ENCODE measurements at places on chromosomes 1 and 21.

DNA sequence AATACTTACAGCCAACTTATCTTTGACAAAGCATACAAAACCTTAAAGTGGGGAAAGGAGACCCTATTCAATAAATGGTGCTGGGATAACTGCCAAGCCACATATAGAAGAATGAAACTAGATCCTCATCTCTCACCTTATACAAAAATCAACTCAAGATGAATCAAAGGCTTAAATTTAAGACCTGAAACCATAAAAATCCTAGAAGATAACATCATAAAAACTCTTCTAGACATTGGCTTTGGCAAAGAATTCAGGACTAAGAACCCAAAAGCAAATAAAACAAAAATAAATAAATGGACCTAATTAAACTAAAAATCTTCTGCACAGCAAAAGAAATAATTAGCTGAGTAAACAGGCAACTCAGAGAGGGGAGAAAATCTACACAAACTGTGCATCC is 335.6 kb upstream of the PBX1 start:
- no peaks in the 10 kb centered on the region for H3K27me3 ChIP-seq
- DNase-seq: no peak
- H3K4me3 ChIP-seq: no peak overlapping the region
- H3K36me3 ChIP-seq: no peaks in the 10 kb centered on the region
- H3K27ac ChIP-seq: no peak overlapping the region
- no peaks in the 10 kb centered on the region for H3K4me1 ChIP-seq

- peaks cover 19% of the 10 kb centered on the region for H3K4me1 ChIP-seq
- DNase-seq: no peak
- H3K4me3 ChIP-seq: peak overlapping the region; percentile 99
- no peaks in the 10 kb centered on the region for H3K27me3 ChIP-seq
- peaks cover 4% of the 10 kb centered on the region for H3K36me3 ChIP-seq
Observed at GRCh38 chr1:37989361-37989930, 376 bp downstream of the SF3A3 start.

DNA sequence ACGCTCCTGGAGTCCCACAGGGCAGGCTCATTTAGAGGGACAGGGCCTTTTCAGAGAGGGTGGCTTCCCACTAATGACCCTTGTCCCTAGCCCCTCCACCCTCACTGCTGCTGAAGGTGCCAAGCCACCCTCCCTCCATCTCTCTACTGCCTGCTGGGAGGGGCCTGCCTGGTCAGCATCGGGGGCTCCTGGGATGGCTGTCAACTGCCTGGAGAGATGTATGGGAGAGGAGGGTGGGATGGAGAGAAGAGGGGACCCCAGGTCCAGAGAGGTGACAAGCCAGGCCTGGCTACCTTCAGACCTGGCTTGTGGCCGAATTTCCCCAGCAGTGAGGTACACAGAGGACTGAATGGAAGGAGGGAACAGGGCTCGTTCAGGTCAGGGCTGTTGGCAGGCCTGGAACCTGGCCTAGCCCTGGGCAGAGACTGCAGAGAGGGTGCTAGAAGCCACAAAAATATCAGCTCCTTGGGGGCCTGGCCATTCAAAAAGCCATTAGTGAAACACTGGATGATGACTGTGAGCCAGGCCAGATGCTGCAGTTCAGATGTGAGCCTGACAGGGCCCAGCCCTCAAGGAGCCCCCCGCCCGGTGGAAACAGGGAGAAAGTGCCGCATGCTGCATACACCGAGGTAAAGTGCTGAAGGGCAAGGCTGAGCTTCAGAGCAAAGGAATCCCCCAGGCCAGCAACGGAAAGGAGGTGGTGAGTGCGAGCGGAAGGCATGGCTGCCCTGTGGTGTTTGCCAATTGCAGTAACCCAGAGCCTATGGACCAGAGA is 20.0 kb downstream of the MMEL1 start:
- peaks cover 16% of the 10 kb centered on the region for H3K27me3 ChIP-seq
- no peak for DNase-seq
- H3K4me3 ChIP-seq: no peak overlapping the region
- peaks cover 3% of the 10 kb centered on the region for H3K4me1 ChIP-seq

- no peak for DNase-seq
- H3K27me3 ChIP-seq: no peaks in the 10 kb centered on the region
- no peak overlapping the region for H3K4me3 ChIP-seq
- no peaks in the 10 kb centered on the region for H3K4me1 ChIP-seq
- no peaks in the 10 kb centered on the region for H3K36me3 ChIP-seq
- no peak overlapping the region for H3K27ac ChIP-seq
Observed at GRCh38 chr1:69252696-69253095, 315.0 kb upstream of the LRRC7 start.

GRCh38 chr1:83828456-83828855 is 170.5 kb downstream of the TTLL7 start:
- H3K27me3 ChIP-seq: no peaks in the 10 kb centered on the region
- no peak overlapping the region for H3K4me3 ChIP-seq
- H3K27ac ChIP-seq: no peak overlapping the region
- peaks cover 5% of the 10 kb centered on the region for H3K36me3 ChIP-seq
- peaks cover 3% of the 10 kb centered on the region for H3K4me1 ChIP-seq
- no peak for DNase-seq
